DMS79 (cell line): ENCODE measurements at places on chromosomes 6 and 20.

- peak; percentile 77 for DNase-seq
Observed at GRCh38 chr6:101393829-101394251, 332 bp downstream of the GRIK2 start.

DNA sequence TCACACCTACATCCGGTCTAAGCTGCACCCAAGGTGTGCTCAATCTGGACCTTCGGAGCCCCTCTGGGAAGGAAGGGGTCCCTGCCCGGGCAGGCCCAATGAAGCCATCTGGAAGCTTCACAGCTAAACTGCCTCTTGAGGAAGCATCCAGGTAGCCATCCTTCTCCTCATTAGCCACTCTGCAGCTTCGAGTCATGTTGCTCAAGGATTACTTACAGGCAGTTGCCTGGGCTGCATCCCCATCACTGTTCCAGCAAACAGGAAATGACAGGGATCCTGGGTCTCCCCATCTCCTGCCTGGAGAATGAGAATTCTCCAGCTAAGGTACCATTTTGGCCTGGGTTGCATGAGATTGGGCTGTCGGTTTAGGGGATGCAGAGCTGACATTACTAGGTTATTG lies 91.7 kb downstream of the ERMARD start:
- DNase-seq = no peak

DNA sequence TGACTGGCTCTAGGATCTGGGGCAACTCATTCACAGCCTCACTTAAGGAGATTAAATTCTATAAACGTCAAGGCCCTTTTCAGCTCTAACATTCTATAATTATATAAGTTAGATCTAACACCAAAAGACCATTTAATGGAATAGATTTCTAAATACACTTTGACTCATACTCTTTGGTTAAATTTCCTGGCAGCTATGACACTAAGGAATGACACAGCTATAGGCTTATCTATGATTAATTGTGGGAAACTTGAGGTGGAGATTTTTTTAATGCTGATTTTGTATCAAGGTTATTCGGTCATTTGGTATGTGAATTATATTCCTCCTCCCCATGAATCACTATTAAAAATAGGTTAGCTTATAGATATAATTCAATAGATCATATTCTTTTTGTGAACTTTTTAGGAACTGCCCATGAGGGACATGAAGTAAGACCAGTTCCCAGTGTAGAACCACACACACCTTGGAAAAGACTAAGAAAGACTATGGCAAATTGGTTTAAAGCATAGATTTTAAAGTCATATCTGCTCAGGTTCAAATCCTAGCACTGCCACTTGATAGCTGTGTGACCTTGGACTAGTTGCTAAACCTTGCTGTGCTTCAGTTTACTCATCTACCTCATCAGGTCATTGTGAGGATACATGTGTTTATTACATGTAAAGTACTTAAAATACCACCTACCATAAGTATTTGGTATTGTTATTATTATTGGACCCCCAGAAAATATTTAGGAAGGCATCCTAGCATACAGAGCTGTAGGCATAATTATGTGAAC lies 116.0 kb downstream of the CRYBG1 start:
- DNase-seq = no peak

DNA sequence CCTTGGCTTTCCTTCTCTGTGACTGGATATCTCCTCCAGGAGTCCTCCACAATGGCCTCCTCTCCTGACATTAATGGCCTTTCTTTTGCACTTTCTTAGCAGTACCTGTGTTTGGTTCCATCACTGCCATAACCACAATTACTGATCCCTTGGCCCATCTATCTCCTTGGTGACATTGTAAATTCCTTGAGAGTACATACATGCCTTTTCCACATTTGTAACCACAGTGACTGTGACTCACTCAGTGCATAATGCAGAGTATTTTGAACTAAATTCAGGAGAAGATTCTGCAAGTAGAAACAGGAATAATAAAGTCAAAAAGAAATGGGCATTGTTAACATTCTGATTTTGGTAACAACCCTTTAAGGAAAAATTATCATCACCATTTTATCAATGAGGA lies 197.2 kb upstream of the SOX4 start:
- DNase-seq = no peak

DNA sequence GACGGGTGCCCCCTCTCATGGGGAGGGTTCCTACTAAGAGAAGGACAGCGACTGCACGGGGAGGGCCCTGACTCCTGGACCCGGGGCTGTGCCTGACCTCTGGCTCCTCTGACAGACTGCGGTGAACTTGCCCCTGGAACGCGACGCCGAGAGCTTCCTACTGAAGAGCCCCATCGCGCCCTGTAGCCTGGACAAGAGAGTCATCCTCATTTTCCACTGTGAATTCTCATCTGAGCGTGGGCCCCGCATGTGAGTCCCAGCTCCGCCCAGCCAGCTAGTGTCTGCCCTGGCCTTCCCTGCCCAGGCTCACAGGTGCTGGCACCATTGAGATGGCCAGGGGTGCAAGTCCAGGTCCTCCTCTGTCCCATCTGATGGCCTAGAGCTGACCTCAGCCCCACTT lies 7.2 kb downstream of the CDC25B start:
- DNase-seq = no peak

DNA sequence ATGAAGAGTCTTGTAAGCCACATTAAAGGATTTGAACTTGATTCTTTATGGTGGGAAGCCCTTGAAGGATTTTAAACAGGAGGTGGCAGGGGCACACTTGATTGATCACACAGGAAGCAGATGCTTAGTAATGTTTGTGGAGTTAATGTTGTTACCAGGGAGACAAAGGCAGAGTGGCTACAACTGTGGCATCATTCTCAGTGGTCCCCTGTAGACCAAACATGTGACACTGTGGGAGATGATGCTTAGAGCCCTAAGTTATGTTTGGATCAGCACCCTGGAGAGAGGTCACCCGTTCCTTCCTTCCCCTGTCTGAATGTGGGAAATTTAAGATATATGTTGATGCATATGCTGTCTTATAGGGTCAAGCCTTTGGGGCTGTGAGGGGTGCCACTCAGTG lies 53.2 kb downstream of the EIF2S2 start:
- no peak for DNase-seq

DNA sequence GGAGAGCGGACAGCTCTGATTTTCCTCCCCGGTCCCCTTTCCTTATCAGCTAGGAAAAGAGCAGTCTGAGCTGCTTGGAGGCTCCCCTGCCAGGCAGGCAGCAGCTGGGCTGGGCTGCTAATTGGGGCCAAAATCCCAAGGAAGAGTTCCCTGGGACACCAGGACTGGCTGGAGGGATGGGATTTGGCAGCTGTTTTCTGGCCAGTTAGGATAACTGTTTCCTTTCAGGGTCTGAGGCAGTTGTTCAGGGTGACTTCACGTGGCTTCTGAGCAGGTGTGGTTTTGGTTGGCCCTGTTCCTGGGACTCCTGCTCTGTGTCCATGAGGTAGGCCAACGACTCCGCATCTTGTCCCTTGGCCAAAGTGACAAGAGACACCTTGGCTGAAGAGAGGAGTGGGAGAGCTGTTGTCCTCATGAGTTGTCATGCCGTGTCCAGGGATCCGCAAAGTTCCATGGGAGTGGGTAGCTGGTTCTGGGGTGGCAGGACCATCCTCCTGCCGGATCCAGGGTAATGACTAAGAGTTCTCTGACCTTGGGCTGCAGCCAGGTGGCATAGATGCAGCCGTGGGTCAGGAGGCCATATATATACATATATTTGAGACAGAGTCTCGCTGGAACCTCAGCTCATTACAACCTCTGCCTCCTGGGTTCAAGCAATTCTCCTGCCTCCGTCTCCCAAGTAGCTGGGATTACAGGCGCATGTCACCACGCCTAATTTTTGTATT lies 21.2 kb downstream of the MRPS18A start:
- no peak for DNase-seq

GRCh38 chr6:6436366-6436765 lies 115.9 kb upstream of the F13A1 start:
- no peak for DNase-seq

- DNase-seq = no peak
Observed at GRCh38 chr6:12068899-12069557, 56.9 kb downstream of the HIVEP1 start.

GRCh38 chr6:156731396-156731795 lies 45.8 kb upstream of the ARID1B start:
- DNase-seq = no peak

DNA sequence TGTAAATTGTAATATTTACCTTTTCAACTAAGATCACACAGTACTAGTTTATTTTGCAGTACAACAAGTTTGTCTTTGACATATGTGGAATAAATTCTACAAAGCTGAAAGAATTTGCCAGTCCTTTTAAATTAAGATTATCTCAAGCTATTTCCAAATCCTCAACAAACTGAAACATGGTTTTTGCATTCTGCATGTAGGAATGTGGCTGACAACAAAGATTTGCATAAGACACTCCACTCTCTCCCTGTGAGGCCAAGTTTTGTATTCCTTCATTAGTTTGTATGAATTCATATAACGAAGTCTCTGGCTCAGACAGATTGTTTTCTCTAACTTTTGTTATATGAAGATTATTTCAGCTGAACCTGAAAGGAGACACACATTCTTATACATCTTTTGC lies 124.1 kb upstream of the THEMIS start:
- no peak for DNase-seq

- DNase-seq = peak; percentile 3
Observed at GRCh38 chr6:111871207-111871606, 2.0 kb downstream of the FYN start.

DNA sequence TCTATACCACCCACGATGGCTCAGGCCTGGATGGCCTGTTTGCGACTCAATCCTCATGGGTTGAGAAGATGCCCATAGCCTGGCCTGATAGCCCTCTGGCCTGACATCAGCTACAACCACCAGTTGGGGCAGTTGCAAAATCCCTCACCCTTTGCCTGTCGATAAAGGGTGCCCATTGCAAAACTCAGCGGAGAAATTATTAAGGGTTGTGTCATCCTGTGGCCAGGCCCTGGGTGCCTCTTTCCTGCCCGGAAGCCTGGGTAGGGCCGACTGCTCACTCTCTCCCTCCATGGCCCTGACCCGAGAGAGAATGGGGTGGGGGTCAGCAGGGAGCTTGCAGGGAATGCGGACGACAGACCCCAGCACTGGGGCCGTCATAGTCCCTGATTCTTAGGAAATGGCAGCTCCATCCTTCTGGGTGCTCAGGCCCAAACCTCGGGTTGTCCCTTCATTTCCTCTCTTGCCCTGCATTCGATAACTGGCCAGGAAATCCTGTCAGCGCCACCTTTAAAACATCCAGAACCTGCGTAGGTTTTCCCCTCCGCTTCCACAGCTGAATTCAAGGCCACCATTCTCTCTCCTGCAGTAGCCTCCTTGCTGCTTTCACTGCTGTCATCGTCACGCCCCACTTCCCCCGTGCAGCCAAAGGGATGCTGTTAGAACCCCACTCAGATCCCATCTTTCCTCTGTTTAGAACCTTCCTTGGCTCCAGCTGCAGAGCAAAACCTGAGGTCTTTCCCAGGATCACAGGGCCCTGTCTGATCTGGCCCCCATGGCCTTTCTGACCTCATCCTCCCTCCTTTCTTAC lies 31.1 kb downstream of the CEBPB start:
- DNase-seq = no peak

DNA sequence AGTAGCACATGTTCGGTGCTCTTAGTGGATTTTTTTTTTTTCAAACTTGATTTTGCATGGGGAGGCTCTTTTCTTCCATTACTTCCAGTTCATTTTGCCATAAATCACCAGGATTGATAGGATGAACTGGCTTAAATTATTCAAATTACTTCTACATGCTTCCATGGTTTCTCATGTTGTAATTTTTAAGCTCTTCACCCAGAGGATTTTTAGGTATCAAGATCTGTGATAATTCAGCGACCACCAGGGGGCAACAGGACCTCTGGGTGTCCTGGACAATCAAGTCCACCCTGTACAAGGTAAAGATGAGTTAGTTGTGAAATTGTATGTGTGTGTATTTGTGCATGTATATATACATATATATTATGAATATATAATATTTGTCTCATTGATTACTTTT lies 4.2 kb upstream of the EPHA7 start:
- no peak for DNase-seq

DNA sequence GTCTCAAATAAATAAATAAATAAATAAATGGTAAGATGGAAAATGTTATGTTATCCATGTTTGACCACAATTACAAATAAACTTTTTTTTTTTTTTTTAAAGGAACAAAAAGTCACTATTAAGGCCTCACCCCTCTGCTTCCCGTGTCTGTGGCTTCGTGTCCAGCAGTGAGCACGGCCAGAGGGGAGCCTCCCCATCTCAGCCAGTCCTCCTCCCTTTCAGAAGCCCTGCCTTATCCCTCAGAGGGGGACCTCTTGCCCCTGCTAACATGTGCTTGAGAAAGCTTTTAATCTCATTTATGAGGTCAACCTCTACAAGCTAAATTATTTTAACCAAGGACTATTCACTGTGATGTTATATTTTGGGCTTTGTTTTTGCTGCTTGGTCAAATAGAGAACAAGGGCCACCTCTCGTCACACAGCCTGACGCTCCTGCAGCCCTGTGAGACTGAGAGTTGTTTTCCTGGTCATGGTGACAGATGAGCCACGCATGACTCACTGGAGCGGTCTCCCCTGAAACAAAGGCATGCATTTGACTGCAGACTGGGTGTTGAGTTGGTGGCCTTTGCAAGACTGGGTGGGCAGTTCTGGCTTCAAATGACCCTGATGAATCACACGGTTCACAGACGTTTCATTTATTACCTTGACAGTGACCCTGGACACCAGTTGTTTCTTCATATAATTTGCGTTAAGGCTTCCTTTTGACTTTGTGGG lies 131.8 kb downstream of the TIAM2 start:
- DNase-seq = no peak

DNA sequence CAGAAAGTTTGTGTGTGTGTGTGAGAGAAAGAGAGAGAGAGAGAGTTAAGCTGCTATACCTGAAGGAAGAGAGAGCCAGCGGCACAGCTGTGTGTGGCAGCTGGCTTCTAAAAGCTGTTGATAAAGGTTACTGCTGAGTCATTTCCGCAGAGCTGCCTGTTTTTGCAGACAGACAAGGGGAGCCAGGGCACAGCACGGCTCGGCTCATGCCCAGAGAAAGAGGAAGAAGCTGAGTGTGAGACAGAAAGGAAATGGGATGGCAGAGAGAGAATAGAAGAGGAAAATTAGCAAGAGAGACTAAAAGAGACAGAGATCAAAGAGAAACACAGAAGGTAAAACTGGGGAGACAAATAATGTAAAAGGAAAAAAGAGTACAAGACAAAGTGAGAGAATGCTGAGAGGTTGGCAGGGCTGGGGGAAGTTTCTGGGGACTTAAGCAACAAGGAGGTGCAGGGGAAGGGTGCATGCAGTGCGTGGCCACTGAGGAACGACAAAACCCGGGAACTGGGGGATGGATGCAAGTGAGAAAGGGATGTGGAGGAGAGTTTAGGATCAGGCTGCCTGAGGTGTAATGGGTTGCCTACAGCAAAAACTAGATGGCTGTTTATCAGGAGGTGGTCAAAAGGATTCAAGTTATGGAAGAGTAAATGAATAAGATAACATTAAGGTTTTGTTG lies 22.7 kb downstream of the HLA-A start:
- DNase-seq = peak; percentile 71
